ENCODE measurements at places on chromosomes 3 and 15. TPM values are rescaled to one million over a fixed set of nuclear protein-coding genes. Genes with fewer than 3 reads are reported as not detected.

- no peak for DNase-seq
These were observed 10.8 kb downstream of the STRA6 start for GRCh38 chr15:74191798-74192197.

The MAP6D1 gene
- 5.3 TPM for total RNA-seq

DNA sequence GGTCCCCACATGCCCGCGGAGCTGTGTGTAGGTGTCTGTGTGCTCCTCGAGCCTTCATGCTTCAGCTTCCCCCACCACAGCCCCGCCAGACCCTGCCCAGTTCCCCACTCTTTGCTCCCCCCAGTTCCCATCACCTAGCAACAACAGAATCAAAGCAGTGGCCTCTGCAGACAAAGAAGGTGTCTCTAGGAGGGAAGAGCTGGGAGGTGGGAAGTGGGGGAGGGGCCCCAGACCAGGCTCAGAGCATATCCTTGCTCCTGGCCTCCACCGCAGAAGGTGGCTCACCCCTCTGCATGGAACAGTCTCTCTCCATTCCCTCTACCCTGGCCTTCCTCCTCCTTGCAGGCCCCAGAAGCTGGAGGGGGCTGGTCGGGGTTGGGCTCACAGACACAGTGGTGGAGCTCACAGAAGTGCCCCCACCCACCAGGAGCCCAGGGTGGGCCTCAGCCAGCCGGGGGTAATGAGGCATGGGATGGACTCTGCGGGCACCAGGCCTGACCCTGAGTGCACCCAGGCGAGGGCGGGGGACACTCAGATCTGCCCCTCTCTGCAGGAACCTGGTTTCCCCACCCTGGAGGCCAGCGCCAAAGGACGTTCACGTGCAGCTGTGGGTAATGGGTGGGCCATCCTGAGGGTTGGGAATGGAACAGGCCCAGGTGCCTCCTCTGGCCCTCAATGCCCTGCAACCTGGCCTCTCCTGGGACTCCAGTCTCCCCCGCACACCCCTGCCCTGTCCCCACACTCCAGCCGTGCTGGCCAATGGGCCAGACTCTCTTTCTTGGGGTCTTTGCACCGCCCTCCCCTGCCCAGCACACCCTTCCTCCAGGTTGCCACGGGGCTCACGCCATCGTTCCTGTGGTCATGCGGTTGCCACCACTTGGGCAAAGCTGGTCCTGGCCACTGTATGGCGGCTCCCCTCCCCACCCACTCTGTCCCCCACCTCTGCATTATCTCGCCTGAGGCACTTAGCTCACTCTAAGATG is 53.4 kb downstream of the TPRA1 start:
- no peak for DNase-seq

GRCh38 chr15:42042602-42043400 is 22.0 kb upstream of the PLA2G4E start:
- no peak for DNase-seq

GRCh38 chr15:98893401-98893800 is 114.2 kb downstream of the PGPEP1L start:
- DNase-seq, result no peak

- no peak for DNase-seq
These were observed 16.0 kb downstream of the NR2F2 start for GRCh38 chr15:96346409-96346970.

The BOC gene
- 88.6 TPM for total RNA-seq

GRCh38 chr3:89565098-89565497 is 457.7 kb downstream of the EPHA3 start:
- DNase-seq, result no peak

DNA sequence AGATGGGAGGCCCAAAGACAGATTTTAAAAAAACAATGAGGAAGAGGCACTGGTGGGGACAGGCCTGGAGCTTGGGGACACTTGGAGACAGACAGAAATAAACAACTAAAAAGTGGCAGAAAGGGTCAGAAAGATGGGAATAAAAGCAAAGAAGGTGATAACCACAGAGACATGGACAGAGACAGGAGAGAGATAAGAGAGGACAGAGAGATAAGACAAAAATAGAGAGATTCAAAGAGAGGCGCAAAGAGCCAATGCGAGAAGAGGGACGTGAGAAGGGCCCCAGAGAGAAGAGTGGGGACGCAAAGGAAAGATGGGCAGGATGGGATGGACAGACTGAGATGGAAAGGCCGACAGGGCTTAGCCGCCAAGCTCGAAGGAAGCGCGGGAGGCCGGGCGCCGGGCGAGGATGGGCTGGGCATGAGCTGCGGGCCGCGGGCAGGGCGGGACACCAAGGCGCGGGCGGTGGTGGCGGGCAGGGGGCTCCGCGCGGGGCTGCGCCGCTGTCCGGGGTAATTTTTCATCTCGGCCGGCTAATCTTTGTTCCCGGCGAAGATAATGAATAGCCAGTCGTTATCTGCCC is 3.1 kb upstream of the GATA2 start:
- no peak for DNase-seq
